ENCODE measurements at places on chromosomes 4 and X.

DNA sequence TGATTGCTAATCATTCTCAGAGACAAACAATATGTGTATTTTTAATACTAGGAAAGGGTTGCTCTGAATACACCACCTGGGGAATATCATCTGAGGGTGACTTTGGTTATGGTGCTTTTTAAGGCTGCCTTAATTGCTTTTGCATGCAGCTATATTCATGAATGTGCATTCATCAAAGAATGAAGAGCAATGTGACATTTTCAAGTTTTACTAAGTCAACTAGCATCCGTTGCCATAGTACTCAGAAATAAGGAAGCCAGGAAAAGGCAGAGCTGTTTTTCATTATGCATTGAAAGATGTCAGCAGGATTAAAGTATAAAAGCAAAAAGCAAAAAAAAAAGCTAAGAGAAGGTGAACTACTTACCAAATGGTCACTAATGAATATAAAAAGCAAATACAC lies 67.4 kb upstream of the PCDH18 start:
- DNase-seq: peak; percentile 38

- no peak for DNase-seq
Observed at GRCh38 chrX:32995427-32995826, 215.9 kb downstream of the DMD start.

GRCh38 chrX:54045563-54046228 lies 1.4 kb upstream of the PHF8 start:
- no peak for DNase-seq

- DNase-seq: peak; percentile 75
Observed at GRCh38 chrX:63250253-63250868, 100.8 kb downstream of the SPIN4 start.

- DNase-seq: peak; percentile 77
Observed at GRCh38 chrX:54495814-54496516, at the start of gene FGD1. TSS of gene FGD1 (minus strand) at chrX:54496234. CDS start at chrX:54495432, 802 bp downstream.

- no peak for DNase-seq
Observed at GRCh38 chr4:47195706-47196105, 164.3 kb downstream of the GABRB1 start.

DNA sequence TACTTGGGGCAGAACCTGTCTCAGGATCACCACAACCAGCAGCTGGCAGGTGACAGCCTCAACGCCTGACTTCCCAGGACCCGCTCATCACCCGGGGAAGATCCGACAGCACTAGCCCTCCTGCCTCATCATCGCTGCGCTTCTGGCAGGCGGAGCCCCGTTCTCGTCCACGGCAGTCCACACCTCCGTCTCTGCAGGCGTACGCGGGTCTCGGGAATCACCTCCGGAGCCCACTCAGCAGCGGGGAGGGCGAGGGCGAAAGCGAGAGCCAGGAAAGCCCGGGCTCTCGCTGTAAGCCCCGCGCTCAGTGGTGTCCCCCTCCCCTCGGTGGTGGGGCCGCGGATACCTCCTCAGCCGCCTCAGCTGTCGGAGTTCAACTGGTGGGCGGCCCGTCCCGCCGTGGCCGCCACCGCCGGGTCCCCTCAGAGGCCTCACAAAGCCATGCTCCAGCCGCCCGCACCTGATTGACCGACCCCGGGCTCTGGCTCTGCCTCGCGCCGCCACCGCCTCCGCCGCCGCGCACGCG lies 518 bp upstream of the CNKSR2 start:
- DNase-seq: no peak

DNA sequence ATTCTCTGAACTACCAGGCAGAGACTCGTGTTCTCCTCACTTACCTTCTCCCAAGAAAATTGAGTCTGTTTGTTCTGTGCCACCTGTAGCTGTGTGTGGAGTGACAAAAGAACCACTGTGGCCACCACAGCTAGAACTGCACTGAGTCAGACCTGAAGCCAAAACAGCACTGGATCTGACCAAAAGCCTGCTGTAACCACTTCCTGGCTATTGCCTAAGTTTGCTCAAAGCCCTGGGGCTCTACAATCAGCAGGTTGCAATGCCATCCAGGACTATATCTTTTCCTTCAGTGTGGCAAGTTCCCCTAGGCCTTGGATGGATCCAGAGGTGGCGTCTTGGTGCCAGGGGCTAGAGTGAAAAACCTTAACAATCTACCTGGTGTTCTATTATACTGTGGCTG lies 449.1 kb downstream of the FAM133A start:
- no peak for DNase-seq

DNA sequence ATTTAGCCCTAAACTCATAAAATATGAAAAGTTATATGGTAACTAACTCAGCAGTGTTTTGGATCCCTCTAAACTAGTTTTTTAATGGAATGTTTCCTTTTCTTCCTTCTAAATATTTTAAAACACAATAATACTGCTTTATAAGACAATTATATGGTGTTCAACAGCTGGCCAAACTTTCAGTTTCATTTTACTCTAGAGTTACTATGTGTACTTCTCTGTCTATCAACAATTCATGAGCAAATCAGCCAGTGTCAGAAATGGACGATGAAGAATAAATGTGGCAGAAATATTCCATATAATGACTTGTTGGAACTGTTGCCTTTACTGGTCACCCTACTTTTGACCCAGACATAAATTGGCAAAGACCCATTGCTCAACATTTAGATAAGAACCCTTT lies 64.8 kb upstream of the CXXC4 start:
- no peak for DNase-seq

- DNase-seq: no peak
Observed at GRCh38 chr4:150768497-150768896, 186.5 kb downstream of the MAB21L2 start.

GRCh38 chr4:126137782-126138170 lies 823.0 kb downstream of the FAT4 start:
- no peak for DNase-seq

DNA sequence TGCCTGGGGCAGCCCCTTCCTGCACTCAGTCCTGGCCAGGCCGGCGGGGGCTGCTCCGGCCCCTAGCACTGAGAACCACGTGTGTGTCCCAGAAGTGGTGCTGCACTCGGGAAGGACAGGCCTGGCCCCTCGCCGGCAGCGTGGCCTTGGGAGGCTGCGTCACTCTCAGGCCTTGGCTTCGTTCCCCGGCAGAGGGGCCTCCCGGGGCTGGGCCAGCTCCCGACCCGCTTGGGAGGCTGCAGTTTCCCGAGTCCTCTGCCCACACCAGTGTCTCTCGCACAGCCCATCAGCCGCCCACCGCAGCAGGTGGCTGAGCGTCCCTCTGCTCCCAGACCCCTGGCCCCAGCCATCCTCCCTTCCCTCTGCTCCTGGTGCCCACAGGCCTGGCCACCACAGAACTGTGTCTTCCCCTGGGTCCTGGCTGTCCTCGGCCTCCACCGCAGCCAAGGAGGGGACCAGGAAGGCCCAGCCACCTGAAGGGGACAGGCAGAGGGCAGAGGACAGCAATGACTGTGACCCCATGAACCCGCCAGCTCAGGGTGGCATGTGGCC lies 10.9 kb upstream of the CPLX1 start:
- DNase-seq: no peak

DNA sequence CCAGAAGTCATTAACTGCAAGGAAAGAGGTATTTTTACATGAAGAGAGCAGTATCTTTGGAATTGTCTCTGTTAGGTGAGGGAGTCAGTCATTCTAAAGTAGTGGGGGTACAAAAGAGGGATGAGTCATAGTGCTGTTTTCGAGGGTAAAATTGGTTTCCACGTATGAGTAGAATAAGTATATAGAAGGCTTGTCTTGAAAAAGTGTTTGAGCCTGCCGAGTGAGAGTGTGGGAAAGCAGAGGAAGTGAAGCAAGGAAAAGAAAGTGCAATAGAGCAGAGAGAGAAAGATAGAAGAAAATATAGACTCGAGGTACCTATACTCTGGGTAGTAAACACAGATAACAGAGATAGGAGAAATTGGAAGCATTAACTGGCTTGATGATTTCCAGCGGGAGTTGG lies 696.4 kb downstream of the DMD start:
- DNase-seq: no peak

GRCh38 chr4:78331965-78332364 lies 219.6 kb upstream of the ANXA3 start:
- no peak for DNase-seq
